ENCODE measurements at places on chromosomes 12 and 14.

DNA sequence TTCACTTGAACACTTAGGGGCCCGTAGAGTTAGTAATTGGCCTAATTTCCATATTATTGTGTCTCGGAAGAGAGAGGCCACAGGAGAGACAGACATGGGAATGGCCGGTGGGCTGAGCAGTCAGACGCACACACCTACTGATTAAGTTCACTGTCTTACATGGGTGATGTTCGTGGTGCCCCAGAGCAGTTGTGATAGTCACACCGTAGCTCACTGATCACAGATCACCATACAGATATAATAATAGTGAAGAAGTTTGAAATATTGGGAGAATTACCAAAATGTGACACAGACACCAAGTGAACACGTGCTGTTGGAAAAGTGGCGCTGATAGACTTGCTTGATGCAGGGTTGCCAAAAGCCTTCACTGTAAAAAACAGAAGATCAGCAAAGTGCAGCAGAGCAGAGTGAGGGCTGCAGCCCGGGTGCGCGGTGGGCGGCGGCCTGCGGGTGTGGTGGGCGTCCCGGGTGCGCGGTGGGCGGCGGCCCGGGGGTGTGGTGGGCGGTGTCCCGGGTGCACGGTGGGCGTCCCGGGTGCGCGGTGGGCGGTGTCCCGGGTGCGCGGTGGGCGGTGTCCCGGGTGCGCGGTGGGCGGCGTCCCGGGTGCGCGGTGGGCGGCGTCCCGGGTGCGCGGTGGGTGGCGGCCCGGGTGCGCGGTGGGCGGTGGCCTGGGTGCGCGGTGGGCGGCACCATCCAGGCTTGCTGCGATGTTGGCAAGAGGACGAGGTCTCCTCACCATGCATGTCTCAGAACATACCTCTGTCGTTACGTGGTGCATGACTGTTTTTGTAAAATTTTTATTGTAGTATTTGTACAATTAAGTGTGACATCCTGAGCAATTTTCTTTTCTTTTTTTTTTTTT is 34.3 kb upstream of the TEX22 start:
- peaks cover 4% of the 10 kb centered on the region for H3K36me3 ChIP-seq
- H3K27me3 ChIP-seq: no peaks in the 10 kb centered on the region
- no peak overlapping the region for H3K27ac ChIP-seq
- H3K4me3 ChIP-seq: peak overlapping the region; percentile 11

DNA sequence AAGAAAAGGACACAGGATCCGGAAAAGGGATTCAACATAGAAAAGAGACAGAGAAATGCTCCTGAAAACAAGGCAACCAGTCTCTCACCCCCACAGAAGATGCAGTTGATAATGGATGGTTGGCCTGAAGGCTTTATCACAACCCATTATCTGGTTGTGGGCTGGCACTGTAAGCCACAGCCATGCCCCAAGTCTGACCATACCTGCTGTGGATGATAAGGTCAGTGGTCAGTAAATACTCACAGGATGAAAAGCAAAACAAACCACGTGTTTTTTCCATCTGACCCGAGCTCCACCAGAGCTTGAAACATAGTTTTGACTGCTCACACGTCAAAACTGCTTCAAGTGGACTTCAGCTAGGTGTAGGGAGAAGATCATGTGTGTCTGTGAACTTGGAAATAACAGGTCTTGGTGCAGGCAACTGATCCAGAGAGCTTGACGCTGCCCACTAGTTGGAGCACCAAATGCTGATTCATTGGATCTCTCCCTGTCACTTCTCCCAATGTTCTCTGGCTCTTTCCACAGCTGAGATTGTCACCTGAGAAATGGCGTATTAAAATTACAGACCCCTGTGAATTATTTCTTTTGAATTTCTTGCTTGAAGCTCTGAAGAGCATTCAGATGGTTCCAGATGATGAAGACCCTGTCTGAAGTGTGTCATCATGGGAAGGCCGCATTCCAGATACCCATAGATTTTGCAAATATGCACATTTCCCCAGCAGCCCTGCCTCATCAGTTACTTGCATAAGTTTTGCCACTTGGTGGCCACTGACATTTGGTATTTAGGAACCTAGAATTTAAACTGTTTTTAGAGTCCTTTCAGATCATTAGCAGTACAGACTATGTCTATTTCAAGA is 8.5 kb downstream of the TMEM233 start:
- H3K36me3 ChIP-seq: no peaks in the 10 kb centered on the region
- H3K27ac ChIP-seq: no peak overlapping the region
- H3K4me3 ChIP-seq: no peak overlapping the region
- H3K4me1 ChIP-seq: no peaks in the 10 kb centered on the region

DNA sequence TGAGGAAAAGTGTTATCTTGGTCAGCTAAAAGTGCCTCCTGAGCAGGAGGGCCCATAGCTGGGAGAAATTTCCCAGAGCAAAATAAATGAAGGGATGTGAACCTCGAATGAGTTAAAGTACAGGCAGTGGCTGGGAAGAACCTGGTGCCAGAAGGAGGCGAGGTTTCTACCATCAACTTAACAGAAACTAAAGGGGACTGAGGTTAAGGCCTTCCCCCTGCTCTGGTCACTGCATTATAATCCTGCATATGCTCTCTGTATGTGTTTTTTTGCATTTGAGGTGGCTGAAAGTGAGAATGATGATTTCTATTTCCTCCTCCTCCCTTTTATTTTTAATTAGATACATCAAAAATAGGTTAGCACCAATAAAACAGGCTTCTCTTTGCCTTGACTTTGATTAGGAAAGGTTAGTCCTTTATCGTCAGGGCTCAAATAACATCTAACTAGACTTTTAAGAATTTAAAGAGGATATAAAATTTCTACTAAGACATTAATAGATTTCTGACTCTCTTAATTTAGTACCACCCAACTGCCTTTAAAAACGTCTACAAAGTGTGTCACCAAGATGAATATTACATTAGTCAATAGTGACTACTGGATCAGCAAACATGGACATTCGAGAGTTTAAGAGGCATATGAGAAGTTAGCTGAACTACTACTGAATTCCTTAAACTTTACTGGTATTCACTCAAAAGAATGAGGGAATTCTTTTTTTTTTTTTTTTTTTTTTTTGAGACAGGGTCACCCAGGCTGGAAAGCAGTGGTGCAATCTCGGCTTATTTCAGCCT is 49.2 kb downstream of the GALNT4 start:
- no peaks in the 10 kb centered on the region for H3K27me3 ChIP-seq
- no peaks in the 10 kb centered on the region for H3K4me1 ChIP-seq
- H3K4me3 ChIP-seq: no peak overlapping the region
- H3K36me3 ChIP-seq: no peaks in the 10 kb centered on the region
- DNase-seq: no peak

DNA sequence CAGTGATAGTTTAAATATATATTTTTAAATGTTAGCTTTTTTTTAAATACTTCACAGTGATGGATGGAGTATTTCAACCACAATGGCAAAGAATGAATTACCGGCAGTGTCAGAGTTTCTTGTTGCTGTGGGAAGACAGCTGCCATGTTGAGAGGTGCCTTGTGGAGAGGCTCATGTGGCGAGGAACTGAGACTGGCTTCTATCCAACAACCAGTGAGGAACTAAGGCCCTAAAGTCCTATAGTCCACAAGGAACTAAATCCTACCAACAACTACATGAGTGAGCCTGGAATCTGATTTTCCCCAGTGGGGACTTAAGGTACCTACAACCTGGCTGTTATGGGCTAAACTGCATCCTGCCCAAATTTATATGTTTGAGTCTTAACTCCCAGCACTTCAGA is 220.2 kb upstream of the PLEKHG7 start:
- no peak for DNase-seq
- no peaks in the 10 kb centered on the region for H3K36me3 ChIP-seq
- H3K4me3 ChIP-seq: no peak overlapping the region
- no peak overlapping the region for H3K27ac ChIP-seq

GRCh38 chr12:92226071-92226661 is 80.5 kb upstream of the BTG1 start:
- peaks cover 13% of the 10 kb centered on the region for H3K4me1 ChIP-seq
- H3K27ac ChIP-seq: no peak overlapping the region
- no peaks in the 10 kb centered on the region for H3K36me3 ChIP-seq
- H3K27me3 ChIP-seq: no peaks in the 10 kb centered on the region
- no peak for DNase-seq
- no peak overlapping the region for H3K4me3 ChIP-seq

GRCh38 chr14:100440207-100440631 is 117.1 kb downstream of the SLC25A47 start:
- H3K4me3 ChIP-seq: peak overlapping the region; percentile 21
- H3K36me3 ChIP-seq: no peaks in the 10 kb centered on the region
- no peaks in the 10 kb centered on the region for H3K27me3 ChIP-seq
- DNase-seq: no peak

DNA sequence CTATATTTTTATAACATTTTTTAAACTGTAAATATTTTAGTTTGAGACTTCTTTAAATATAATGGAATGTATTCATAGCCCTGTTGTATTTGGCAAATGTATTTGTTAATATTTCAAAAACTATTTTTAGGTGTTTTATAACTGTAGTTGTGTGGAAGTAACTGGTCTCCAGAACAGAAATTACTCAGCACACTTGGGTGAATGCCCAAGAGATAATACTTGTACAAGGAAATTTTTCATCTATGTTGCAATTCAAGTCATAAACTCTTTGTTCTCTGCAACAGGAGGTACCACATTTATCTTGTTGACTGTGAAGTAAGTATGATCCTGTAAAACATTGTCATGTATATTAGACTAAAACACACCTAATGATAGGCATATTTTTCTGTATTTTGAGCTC is 72.8 kb downstream of the SLCO1B3 start:
- no peak overlapping the region for H3K4me3 ChIP-seq
- H3K36me3 ChIP-seq: no peaks in the 10 kb centered on the region
- H3K27ac ChIP-seq: no peak overlapping the region
- no peaks in the 10 kb centered on the region for H3K27me3 ChIP-seq

- H3K36me3 ChIP-seq: peaks cover 2% of the 10 kb centered on the region
- no peak overlapping the region for H3K4me3 ChIP-seq
- no peaks in the 10 kb centered on the region for H3K27me3 ChIP-seq
- DNase-seq: no peak
- H3K27ac ChIP-seq: no peak overlapping the region
These were observed 10.8 kb downstream of the TAOK3 start for GRCh38 chr12:118361889-118362288.

DNA sequence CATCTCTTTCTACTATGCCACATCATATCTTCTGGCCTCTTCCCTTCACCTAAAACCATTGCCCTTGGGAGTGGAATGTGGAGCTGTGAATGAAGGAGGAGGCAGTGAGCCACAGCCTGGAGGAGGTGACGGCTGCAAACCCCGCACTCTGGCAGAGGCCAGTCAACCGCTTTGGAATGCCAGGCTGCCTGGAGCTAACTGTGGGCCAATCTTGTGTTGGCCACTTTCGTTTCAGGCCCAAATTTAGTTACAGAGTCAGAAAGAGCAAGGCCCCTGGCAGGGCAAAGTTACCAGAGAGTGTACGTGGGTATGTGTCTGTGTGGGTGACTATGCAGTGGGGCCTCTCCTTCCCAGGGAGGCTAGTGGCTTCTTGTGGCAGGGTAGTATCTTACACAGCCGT is 40.1 kb downstream of the CACNA1C start:
- no peak for DNase-seq
- H3K27me3 ChIP-seq: peaks cover 3% of the 10 kb centered on the region
- peaks cover 9% of the 10 kb centered on the region for H3K4me1 ChIP-seq
- H3K4me3 ChIP-seq: no peak overlapping the region

DNA sequence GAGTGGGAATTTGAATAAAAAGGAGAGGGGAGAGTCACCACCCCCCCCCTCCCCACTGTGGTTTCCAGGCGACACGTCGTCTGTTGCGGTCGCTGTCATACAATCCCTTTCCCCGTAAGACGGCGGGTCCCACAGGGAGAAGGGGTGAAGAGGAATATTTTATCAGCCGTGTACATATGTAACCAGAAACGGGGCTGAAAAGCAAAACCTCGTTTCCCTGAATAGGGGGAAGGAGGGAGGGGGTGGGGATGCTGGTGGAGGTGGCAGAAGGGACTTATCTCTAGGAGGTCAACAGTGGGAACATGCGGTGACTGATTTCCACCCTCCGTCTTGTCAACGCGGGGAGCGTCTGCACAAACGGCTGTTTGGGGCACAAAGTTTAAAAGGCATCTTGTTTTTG is 171.4 kb downstream of the RBM19 start:
- peaks cover 6% of the 10 kb centered on the region for H3K4me1 ChIP-seq
- no peak overlapping the region for H3K27ac ChIP-seq
- DNase-seq: no peak
- peaks cover 4% of the 10 kb centered on the region for H3K36me3 ChIP-seq
- no peak overlapping the region for H3K4me3 ChIP-seq

DNA sequence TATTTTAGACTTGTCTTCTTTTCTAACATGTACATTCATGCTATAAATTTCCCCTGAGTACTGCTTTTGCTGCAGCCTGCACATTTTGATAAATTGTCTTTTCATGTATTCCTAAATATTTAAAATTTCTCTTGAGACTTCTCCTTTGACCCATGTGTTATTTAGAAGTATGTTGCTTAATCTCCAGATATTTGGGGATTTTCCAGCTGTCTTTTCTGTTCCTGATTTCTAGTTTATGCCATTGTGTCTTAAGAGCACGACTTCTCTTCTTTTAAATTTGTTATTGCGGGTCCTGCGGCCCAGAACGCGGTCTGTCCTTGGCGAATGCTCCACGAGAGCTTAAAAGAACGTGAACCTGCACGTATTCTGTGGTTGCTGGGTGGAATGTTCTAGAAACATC is 136.4 kb downstream of the KIF26A start:
- peak overlapping the region; percentile 5 for H3K27ac ChIP-seq
- H3K27me3 ChIP-seq: peaks cover 12% of the 10 kb centered on the region
- peak; percentile 29 for DNase-seq

- no peak overlapping the region for H3K27ac ChIP-seq
- H3K4me1 ChIP-seq: peaks cover 6% of the 10 kb centered on the region
- peaks cover 33% of the 10 kb centered on the region for H3K27me3 ChIP-seq
- H3K36me3 ChIP-seq: peaks cover 34% of the 10 kb centered on the region
- DNase-seq: no peak
These were observed 280.8 kb upstream of the FKBP4 start for GRCh38 chr12:2514038-2514340.

DNA sequence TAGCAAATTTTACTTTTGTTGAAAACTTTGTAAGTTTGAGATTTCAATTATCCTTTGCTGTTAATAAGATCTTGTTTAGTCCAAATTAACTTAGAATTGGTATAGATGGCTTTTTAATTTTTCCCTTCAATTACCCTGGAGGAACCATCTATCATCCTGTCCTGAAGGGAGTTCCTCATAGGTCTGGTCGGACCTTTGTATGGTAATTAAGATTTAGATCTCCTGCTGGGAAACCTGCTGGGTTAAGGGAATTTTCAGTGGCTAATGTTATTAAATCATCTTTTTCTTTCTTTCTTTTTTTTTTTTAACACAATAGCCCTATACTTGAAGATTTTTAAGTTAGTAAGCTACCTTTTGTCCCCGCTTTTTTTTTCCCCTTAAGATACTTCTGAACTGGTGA is 63.0 kb upstream of the PRMT8 start:
- DNase-seq: no peak
- peaks cover 57% of the 10 kb centered on the region for H3K27me3 ChIP-seq
- H3K36me3 ChIP-seq: peaks cover 12% of the 10 kb centered on the region
- no peaks in the 10 kb centered on the region for H3K4me1 ChIP-seq

DNA sequence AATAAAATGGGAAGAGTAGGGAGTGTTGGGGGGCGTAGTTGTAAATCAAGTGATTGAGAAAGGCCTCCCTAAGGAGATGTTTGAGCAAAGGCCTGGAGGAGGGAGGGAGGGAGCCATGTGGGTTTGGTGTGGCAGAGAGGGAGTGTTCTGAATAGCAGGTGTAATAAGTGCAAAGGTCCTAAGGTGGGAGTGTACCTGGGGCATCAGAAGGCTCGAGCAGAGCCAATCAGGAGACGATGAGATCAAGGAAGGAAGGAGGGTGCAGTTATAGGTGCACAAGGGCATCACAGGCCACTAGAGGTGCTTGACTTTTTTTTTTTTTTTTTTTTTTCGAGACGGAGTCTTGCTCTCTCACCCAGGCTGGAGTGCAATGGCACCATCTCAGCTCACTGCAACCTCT is 77.9 kb upstream of the PLXNC1 start:
- H3K27me3 ChIP-seq: peaks cover 17% of the 10 kb centered on the region
- H3K4me3 ChIP-seq: no peak overlapping the region
- peaks cover 14% of the 10 kb centered on the region for H3K4me1 ChIP-seq
- no peak overlapping the region for H3K27ac ChIP-seq
- no peaks in the 10 kb centered on the region for H3K36me3 ChIP-seq

Data from type B pancreatic cell (in vitro differentiated cells).